WTC11 (cell line): ENCODE measurements at places on chromosomes 7 and 10.
A peak's percentile ranks its signal among the peaks of the same experiment; 100 is the strongest.

- peak; percentile 1 for DNase-seq
These were observed 7.9 kb downstream of the CALML3 start for GRCh38 chr10:5532618-5533097.

DNA sequence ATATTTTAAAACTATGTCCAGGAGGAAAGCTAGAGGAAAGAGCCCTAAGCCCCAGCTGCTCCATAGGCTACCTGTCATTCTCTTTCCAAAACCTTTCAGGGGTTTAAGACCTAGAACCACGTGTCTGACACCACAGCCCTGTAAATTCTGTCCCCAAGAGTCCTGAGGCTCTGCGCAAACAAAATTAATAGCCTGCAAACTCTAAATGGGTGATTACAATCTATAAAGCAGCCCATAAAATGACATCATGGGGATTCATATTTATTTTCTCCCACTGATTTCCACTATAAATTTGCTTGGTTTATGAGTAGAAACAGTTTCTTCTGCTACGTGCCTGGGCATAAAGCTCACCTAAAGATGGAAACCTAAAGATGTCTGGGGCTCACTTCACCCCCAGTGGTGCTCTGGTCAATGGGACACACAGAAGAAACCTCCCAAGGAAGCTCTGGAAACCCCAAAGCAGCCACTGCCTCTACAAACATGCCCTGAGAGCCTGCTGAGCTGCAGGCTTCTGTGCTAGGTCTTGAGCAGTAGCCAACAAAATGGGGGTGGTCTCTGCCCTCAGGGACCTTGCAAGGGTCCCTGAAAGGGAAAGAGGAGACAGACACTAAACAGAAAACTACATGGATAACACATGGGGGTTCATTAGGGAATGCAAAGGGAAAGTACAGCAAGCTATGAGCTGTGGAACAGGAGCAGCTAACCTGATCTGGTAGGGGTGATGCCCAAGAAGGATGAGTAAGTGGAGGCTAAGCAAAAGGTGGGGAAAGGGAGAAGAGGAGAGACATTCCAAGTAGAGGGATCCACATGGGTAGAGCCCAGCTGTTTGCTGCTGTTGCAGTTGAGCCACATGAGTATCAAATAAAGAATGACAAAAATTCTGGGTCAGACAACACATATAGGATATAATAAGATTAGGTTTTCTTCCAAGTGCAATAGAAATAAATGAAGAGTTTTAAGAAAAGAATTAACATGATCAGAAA lies 331.7 kb downstream of the KCNMA1 start:
- DNase-seq: no peak

DNA sequence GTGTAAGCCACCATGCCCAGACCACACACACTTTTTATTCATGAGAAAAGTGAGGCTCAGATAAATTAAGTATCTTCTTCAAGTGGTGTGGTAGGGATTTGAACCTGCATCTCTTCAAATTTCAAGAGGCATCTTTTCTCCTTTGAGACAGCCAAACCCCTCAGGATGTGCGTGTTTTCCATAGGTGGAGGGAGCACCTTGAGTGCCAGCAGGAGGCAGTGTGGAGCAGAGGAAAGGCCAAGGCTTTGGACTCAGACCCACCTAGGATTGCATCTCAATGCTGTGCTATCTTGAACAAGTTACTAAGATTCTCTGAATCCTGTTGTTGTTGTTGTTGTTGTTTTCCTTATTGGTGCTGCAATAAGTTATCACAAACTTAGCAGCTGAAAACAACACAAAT lies 40.2 kb upstream of the MYL10 start:
- DNase-seq: peak; percentile 39

- DNase-seq: peak; percentile 44
These were observed 4.4 kb downstream of the RASSF4 start for GRCh38 chr10:44963772-44964633.

- no peak for DNase-seq
These were observed 90.0 kb downstream of the ST7 start for GRCh38 chr7:117043108-117043825.

DNA sequence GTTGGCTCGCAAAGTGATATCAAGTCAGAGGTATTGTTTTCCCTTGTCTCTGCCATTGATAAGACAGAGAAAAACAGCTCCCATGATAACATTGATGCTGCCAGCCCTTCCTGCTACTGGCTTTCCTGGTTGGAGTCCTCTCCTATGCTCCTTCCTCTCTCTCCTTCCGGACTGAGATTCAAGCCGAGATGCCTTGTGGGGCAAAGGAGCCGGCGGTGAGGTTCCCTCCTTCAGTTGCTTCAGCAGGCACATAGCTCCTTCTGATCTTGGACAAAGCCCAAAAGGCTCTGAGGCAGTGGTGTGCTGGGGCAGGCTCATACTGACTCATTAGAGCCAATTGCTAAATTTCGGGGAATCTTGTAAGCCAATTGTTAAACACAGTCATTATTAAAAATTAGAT lies 8.8 kb upstream of the ZCCHC24 start:
- no peak for DNase-seq

DNA sequence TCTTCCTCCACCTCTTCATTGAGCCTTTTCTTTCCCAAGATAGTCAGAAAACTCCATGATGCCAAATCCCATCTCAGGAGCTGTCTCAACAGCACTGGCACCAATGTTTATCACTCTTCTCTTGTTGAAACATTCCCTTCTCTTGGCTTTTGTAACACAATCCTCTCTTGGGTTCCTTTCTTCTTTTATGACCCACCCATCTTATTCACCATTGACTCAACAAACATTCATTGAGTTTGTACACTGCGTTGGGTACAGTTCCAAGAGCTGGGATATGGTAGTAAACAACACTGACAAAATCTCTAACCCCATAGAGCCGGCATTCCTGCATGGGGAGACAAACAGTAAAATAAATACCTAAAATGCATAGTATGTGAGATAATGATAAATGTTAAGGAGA lies 577.5 kb downstream of the INHBA start:
- no peak for DNase-seq

DNA sequence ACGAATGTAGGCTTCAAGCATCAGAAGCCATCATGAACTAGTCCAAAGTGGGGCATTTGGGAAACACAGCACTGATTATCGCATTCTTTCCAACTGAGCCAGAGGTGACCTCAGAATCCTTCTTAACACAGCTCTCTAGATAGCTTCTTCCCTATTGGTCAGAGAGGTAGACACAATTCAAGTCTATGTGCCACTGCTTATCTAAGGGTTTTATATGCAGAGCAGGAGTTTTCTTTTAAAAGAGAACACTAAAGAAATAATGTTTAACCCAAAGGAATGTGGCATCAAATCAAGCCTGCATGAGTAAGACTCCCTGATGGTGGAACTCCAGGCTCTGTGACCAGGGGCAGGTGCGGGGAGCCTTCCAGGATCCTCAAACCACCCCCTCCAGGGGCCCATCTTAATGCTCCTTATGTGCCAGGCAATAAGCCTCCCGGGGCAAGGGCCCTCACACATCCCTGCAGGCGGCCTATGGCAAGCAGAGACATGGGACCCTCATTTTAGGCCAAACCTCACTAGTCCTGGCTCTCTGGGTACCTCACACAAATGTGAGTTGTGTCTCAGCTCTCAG lies 13.8 kb downstream of the HSPA12A start:
- DNase-seq: no peak

GRCh38 chr10:115879372-115880089 lies 393.5 kb downstream of the GFRA1 start:
- no peak for DNase-seq

DNA sequence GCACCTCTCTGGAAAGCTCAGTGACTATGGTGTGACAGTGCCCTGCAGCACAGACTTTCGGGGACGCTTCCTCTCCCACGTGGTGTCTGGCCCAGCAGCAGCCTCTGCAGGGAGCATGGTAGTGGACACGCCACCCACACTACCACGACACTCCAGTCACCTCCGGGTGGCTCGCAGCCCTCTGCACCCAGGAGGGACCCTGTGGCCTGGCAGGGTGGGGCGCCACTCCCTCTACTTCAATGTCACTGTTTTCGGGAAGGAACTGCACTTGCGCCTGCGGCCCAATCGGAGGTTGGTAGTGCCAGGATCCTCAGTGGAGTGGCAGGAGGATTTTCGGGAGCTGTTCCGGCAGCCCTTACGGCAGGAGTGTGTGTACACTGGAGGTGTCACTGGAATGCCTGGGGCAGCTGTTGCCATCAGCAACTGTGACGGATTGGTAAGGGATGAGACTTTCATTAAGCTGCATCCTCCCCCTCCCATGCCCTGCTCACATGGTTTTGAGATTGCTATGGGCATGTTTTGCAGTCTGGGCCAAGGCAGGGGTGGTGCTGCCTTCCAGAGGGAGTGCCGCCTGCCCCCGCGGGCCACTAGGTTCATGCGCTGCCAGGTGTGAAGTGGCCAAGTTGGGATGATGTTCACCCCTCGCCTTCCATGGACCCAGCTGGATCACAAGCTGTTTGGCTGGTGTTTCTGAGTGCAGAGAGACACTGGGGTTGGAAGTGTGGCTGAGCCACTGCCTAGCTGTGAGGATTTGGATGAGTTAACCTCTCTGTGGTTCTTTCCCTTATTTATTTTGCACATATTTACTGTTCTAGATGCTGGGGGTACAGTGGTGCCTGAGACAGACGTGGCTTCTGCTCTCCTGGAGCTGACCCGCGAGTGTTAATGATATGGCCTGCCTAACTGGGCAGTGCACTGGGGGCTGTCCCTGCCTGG lies 2.5 kb downstream of the ADAMTS14 start:
- no peak for DNase-seq

DNA sequence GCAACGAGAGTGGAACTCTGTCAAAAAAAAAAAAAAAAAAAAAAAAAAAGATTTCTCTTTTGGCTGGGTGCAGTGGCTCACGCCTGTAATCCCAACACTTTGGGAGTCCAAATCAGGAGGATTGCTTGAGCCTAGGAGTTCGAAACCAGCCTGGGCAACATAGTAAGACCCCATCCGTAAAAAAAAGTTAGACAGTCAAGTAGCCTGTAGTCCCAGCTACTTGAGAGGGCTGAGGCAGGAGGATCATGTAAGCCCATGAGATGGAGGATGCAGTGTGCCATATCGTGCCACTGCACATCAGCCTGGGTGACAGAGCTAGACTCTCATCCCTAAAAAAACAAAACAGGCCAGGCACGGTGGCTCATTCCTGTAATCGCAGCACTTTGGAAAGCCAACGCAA lies 25.2 kb downstream of the PDLIM1 start:
- no peak for DNase-seq

GRCh38 chr10:7260412-7260900 lies 150.4 kb downstream of the SFMBT2 start:
- DNase-seq: peak; percentile 27

DNA sequence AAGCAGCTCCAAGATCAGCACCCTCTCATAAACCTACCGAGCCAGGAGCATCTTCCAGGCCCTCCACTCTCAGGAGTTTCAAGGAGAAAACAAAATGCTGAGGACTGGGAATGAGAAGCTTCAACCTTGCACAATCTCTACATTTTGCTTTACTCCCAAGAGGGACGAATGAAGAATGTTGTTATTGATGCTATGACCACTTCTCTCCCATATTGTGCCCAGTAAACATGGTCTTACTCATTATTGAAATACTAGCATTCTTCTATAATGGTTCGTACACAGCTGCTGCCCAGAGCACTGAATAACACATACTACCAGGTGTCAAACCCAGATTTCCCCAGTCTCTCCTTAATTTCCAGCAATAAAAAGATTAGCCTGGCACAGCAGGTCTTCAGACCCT lies 63.4 kb upstream of the BET1 start:
- no peak for DNase-seq

GRCh38 chr10:35959252-35959651 lies 317.2 kb upstream of the FZD8 start:
- no peak for DNase-seq

- DNase-seq: peak; percentile 94
These were observed 10.4 kb downstream of the ATG9B start for GRCh38 chr7:151013733-151014497.

DNA sequence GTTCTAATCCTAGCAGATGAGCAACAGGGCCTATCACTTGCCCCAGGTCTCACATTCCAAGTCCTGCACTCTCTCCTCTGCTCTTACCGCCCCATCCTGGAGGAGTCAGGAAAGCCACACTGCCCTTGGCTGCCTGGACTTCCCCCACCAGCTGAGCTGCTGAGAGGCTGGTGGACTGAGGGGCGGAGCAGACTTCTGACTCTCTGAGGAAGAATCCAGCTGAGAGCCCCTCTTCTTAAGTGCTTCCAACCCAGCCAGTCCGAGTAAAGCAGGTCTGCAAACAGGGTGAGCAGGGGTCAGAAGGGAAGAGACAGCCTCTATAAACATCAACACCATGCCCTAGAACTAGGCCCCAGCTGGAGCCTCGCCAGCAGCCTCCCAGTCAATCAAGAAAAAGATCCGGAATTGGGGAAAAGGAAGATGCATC lies 92.4 kb upstream of the TMEM72 start:
- no peak for DNase-seq

DNA sequence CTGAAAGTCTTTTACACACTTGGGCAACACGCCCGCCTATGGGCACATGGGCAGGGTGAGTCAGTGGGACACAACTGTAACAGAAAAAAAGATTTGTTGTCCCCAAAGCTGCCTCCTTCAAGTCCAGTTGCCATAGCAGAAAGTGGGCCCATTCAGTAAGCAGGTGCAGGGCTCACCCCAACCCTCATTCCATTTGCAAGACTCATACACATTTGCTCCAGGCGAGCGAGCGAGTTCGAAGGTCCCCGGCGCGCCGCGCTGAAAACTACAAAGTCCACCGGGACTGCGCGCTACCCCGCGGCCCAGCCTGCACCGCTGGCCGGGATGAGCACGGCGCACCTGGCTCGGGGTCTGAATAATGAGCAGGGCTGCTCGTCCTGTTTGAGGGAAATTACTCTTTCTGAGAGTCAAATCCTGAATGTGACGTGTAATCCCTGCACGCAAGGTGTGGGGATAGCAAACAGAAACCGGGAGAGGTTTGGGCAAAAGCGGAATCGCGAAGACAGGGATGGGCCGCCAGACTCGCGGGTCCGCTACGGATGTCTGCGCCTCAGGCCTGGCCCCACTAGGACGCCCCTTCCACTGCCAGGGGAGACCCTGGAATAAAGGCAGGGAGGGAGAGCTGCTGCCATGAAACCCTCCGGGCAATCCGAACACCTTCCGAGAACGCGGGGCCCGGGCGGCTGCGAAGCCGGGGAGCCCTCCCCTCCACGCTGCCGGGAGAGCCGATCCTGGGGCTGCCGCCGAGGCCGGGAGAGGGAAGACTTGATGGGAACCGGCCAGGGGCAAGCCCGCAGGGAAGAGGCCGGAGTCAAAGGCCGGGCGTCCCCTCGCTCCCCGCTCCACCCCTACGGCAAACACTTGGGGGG lies 982 bp downstream of the COBL start:
- peak; percentile 67 for DNase-seq

DNA sequence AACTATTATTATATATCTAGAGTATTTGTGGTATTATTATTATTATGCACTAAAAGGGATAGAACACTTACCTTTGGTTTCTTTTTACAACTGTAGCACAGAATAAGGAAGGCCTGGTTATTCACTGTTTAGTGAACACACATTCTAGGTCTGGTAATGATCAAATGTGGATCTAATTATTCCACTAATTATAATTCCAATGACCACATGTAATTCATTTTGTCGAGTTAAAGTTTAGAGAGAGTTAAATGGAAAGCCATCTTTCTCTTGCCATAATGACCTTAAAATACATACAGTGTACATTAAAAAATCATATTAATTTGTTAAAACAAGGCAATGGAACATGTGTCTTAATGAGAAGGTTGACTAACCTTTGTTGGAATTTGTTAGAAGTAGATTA lies 147.8 kb downstream of the SEM1 start:
- no peak for DNase-seq
